Activated CD4-positive, alpha-beta T cell treated with anti-CD3 and anti-CD28 coated beads for 1 hour (primary cell): ENCODE measurements at places on chromosomes 4 and X.

GRCh38 chr4:147020456-147020855 lies 74.8 kb upstream of the TTC29 start:
- no peak for DNase-seq

DNA sequence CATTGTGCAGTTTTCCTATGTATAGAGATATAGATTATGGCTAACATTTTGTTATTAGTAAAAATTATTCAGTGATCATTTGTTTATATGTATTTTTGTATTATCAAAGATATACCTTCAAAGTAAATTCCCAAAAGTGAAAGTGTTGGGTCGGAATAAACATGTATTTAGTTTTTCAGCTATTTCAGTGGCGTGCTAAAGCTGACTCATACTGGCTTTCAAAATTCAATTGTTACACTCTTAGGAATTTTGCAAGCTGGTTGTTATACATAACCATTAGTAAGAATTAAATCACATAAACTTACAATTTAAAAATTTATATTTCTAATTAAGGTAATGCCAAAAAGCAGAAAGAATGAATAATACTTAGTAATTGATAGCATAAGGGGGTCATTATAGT lies 288.4 kb upstream of the NRK start:
- DNase-seq = no peak

DNA sequence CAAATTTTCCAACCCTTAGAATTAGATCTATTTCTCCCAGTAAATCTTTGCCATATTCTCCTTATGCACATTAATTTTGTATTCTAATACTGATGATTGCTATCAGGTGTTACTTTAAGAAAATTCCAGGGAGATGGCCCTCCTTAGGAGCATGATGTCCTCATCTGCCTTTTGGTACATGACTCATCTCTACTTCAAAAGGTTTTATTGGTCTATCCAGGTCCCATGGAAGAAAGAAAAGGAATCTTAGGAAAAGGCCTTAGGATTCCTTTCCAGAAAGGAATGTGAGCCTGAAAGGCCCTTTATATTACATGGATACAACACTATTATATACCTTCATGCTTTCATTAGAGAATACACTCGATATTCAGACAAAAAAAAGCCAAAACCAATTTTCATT lies 968.2 kb downstream of the STIM2 start:
- DNase-seq = no peak

- no peak for DNase-seq
Observed at GRCh38 chrX:46710425-46710824, 48.5 kb downstream of the SLC9A7 start.

DNA sequence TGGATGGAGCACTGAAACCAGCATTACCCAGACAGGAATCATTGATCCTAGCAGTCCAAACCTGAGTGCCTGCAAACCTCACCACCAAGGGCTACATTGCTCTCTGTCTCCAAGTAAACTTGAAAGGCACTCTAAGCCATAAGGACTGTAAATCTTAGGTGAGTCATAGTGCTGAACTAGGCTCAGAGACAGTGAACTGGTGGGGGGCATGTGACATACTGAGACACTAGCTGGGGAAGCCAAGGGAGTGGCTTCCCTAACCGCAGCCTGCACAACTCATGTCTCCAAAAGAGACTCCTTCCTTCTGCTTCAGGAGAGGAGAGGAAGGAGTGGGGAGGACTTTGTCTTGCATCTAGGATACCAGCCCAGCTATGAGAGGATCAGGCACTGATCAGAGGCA lies 235.5 kb upstream of the ACTRT1 start:
- no peak for DNase-seq

GRCh38 chr4:53365121-53365485 lies 758 bp downstream of the SCFD2 start:
- no peak for DNase-seq

GRCh38 chrX:53257166-53257565 lies 24.2 kb downstream of the IQSEC2 start:
- DNase-seq = no peak

GRCh38 chrX:105260291-105261043 lies 40.0 kb upstream of the TEX13A start:
- DNase-seq = no peak

- DNase-seq = no peak
Observed at GRCh38 chr4:152824561-152824960, 44.8 kb downstream of the ARFIP1 start.

GRCh38 chrX:102714994-102715393 lies 2.7 kb downstream of the GPRASP2 start:
- no peak for DNase-seq

- no peak for DNase-seq
Observed at GRCh38 chr4:69038582-69038981, 57.7 kb upstream of the UGT2B7 start.

DNA sequence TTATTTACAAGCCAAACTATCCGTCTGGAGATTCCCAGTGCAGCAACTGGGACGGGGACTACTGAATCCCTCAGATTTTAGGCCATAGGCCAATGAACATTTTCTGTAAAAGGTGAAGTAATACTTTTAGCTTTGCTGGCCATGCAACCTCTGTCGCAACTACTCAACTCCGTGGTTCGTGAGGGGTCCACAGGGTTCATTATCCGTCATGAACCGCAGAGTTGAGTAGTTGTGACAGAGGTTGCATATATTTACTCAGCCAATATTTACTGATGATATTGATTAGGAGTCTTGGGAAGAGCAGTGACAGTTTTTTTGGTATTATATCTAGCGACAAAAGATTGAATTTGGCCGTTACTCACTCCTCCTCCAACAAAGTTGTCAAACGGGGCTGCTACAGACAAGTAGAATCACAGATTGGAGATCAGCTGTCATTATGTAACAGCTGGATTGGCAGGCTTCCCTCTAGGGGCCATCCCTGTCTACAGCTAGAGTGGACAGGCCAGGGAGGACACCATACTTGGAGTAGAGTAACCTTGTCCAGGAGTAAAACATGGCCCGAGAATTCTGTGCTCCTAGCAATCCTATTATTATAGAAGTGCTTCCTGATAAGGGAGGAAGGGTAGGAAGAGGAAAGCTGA lies 37.2 kb upstream of the CD38 start:
- no peak for DNase-seq

DNA sequence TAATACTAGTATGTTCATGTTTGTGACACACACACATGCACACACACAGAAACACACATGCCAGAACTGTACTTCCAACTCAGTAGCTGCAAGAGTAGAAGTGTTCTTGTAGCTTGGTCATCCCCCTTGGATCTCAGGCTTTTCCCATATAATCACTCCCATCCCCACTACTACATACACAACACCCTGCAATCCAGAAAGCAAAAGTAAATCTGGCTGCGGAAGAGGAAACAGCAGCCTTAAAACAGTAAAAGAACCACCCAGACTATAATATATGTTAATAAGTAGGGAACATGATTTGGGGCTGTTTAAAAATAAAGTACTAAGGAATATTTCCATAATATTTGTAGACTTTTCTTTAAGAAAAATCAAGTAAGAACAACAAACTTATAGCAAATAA lies 103.2 kb downstream of the AMMECR1 start:
- no peak for DNase-seq

DNA sequence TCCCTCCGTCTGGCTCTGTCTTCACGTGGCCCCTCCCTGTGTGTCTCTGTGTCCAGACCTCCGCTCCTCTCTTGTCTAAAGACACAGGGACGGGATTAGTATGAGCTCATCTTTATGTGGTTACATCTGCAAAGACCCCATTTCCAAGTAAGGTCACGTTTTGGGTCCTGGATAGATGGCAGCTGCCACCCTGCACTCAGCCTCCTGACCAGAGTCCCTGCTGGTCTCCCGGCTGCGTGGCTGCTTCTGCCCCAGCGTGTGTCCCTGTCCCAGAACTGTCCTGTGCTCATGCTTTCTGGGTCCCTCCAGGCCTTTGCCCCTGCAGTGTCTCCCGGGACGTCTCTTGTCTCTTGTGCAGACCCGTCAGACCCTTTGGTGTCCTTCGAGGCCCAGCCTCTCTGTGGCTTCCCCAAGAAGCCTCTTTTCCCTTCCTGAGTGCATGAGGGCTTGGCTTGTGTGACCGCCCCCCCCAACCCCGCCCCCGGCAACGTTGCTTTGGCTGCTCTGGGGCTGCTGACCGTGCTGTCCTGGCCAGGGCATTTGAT lies 107.3 kb downstream of the PSAPL1 start:
- DNase-seq = no peak

DNA sequence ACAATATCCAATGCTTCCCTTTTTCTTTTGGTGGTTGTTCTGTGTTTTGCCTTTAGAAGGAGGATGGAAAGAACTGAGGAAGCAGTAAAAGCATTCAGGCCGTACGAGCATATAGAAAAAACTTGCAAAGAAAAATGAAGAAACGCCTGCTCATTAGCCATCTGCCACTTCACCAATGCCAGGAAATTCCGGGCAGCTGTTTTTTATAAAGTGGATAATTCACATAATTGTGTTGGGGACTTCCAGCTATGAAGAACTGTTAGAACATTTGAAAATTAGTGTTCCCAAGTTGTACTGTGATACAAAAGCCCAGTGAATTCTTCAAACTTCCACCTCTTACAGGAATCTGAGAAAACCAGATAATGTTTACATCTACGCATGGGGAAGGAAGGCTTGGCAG lies 11.7 kb downstream of the RELL1 start:
- DNase-seq = no peak

DNA sequence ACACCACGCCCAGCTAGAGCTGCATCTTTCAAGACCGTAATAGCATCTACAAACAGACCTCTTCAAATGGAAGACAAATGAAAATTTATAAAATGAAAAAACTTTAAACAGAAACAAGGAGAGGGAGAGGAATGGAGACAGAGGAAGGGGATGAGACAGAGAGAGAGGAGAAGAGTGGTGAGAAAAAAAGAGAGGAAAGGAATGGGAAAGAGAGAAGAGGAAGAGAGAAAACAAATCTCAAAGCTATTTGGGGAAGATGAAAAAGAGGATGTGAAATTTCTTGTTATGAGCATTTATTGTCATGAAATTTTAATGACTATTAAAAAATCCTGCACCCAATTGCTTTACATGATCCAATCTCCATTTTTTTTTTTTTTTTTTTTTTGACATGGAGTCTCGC lies 726.9 kb downstream of the GRID2 start:
- DNase-seq = no peak

GRCh38 chrX:19981947-19982346 lies 8.9 kb downstream of the BCLAF3 start:
- no peak for DNase-seq

- no peak for DNase-seq
Observed at GRCh38 chrX:129549124-129549523, 9.1 kb downstream of the OCRL start.

DNA sequence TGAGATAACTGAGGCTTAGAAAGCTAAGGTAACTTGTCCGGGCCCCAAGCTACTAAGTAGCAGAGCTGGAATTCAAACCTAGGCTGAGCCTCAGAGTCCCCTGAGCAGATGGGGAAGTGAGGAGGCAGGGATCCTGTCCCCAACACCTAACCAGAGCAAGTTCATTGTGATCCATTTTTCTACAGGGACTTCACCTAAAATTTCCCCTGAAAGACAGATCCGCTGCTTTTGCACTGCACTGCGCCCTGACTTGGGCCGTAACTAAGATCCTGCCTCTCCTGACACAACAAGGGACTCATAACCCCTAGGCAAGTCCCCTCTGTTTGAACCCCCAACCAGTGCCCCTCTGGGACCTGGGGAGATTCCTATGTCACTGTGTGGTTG lies 25.6 kb upstream of the MTM1 start:
- DNase-seq = no peak

DNA sequence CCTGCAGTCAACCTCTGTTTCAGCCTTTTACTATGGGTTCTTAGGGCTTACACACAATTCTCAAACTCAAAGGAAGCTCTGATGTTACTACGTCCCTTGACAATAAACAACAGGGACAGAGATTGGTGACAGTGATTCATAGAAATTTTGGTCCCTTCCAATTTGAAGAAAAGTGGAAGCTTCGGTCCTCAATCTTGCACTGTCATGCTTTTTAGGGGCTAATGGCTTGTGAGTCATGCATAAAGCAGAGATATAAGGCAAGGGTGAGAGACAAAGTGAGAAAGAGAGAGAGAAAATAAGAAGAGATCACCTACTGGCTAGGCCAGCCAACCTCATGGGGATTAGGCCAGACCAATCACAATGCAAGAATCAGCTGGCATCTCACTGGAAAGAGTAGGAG lies 63.2 kb upstream of the STARD8 start:
- DNase-seq = no peak

GRCh38 chr4:38163216-38164006 lies 203.2 kb downstream of the PTTG2 start:
- DNase-seq = no peak

DNA sequence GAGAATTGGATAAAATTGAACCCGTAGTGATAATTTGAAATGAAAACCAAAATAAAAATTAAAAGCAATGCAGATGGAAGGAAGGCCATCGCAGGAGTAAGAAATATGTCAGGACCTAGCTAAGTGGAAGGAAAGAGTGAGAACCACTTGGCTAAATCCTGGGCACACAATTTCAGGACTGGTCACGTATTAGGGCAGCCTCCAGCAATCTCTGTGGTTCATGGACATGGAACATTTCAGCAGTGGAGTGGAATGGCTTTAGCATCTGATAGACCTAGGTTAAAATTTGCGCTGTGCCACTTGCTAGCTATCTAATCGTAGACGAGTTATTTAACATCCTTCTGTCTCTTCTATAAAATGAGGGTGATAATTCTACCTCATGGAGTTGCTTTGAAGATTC lies 71.1 kb downstream of the DCK start:
- no peak for DNase-seq

DNA sequence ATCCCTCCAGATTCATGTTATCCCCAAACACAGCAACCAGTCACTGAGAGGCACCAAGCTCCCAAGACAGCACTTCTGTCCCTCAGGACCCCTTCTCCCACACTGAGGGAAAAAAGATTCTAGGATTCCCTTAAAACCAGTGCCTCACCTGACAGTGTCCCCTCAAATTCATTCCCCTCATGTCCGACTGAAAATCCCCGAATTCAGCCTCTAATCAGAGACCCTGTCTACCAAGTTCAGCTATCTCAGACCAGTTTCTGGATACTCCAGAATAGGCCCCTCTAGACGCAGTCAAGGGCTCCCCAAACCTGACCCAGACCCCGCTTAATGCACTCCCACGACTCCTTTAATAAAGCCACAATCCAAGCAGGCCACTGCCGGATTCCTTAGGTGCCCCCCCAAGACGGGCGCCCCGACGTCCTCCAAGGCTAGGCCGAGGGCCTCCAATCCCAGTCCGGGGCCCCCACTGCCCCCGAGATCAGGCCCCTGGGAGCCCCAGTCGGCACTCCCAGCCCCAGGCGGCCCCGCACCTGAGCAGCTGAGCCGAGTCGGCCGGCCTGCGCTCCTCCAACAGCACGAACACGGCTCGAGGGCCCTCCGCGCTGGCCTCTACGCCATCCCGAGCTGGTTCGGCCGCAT lies 457 bp downstream of the TFE3 start:
- DNase-seq = no peak

- no peak for DNase-seq
Observed at GRCh38 chr4:40804598-40804997, 54.8 kb downstream of the NSUN7 start.

- no peak for DNase-seq
Observed at GRCh38 chr4:108163351-108163750, 5.4 kb downstream of the LEF1 start.

GRCh38 chr4:182829196-182829595 lies 88.0 kb downstream of the DCTD start:
- DNase-seq = no peak
